ENCODE measurements at places on chromosomes 6 and 20.

DNA sequence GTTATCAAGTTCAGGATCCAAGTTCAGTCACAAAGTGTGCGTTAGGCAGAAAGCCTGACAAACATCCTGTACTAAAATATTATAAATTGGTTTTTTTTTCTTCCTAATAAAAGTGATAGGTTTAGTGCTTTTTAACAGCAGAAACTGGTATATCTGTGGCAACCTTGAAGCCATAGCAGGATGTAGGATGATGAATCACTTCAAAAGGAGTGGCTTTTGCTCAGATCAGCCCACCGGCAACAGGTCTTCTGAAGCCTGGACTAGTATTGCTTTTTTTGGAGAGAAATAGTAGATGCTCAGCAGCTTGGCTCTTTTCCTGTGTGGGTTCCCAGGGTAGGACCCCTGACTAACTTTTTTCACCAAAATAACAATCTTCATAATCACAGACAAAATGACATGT, 190.8 kb downstream of the EPM2A start:
- DNase-seq: no peak

DNA sequence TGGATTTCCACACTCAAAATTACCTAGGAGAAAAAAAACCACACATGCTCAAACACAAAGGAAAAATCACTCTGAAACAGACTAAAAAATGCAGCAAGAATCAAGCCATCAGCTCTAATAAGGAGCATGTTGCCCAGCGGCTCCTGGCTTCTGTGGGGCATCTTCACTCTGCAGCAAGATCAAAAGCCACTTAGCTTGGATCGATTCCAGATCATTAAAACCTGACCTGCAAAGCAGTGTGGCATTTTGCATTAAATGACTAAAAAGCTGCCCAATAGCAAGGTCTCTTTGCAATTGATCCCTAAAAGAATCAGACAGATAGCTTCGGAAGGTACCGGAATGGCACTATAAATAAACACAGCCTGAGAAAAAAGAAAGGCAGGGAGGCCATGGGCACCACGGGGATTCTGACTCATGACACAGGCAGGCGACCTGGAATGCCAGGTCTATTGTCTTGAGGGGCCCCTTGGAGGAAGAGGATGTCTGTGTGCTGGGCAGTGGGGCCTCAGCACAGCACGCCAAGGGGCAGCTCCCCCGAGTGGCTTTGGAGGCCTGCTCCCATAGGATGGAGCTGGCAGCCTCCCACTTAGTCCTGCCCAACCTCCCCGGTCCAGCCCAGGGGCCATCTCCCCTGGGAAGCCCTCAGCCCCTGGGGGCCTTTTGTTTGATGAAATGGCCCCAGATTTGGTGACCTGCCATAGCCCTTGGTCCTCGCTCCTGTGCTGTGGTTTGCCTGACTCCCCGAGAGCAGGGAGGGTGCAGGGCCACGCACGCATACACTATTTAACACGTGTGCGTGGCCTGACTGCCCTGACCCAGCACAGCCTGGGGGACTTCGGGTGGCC, 7.6 kb downstream of the LEMD2 start:
- peak; percentile 89 for DNase-seq

GRCh38 chr6:130825772-130826441, 1.3 kb upstream of the SMLR1 start:
- no peak for DNase-seq

DNA sequence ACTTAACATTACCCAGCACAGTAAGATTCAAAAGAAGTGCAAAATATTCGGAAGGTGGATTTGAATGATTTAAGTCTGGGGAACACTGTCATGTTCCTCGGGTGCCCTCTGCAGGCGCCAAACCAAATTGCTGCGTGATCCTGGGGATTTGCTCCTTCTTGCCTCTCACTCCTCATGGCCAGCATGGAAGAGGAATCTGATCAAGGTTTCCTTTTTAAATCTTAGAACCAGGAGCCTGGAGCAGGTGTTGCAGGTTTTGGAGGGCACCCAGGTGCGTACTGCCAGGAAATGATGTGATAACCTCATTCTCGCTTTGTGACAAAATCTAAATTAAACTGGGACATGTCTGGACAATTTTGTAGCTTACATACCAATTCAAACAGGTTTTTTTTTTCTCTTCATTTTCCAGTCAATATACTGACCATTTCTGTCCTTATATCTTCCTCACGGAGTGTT, 8.1 kb upstream of the PFDN4 start:
- no peak for DNase-seq

GRCh38 chr6:52877168-52877567, 32.3 kb downstream of the GSTA3 start:
- DNase-seq: no peak

GRCh38 chr6:31844507-31844906, 17.0 kb downstream of the HSPA1B start:
- no peak for DNase-seq

DNA sequence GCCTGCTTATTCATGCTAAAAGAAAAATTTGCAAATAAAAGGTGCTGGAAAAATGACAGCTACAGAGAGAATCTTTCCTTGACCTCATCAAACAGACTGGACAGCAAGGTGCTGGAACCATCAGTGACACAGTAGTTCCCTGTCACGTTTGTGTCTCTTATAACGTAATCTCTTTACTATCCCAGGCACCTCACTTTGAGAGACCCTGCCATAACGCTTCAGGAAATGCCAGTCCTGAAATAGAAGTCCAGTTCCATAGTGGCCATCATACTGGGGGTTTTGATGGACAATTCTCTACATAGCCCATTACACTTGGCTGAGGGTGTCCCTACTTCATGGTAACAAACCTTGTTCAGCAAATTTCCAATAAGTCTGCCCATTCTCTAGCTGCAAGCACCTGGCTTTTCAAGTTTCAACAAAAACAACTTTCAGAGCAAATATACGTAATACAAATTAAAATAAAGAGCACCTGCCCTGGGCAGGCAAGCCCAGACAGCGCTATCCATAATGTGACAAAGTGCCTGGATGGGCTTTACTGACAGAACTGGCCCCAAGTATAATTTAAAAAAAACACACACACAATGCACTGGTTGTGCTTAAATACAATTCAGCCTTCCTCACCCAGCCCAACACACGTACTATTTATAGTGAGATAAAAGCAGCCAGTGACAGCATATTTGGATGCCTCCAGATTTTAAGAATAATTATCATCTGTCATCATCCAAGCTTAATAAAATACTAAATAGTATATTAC, 38.7 kb downstream of the CNKSR3 start:
- DNase-seq: no peak

DNA sequence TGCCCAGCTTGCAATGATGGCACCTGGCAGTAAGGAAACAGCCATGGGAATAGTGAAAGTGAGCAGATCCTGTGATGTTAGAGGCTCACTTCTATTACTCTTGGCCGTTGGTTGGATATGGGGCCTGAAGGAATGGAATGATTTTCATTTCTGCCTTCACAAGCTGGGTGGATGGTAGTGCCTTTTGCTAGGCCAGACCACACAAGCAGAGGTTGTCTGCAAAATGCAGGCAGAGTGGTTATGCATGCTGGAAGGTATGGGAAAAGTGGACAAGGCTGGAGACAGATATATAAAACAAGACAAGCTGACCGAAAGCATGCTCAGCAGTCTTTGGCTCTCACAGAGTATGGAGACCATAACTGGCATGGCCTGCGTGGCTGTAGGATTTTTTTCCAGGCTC, 50.7 kb upstream of the ERVFRD-1 start:
- DNase-seq: no peak

DNA sequence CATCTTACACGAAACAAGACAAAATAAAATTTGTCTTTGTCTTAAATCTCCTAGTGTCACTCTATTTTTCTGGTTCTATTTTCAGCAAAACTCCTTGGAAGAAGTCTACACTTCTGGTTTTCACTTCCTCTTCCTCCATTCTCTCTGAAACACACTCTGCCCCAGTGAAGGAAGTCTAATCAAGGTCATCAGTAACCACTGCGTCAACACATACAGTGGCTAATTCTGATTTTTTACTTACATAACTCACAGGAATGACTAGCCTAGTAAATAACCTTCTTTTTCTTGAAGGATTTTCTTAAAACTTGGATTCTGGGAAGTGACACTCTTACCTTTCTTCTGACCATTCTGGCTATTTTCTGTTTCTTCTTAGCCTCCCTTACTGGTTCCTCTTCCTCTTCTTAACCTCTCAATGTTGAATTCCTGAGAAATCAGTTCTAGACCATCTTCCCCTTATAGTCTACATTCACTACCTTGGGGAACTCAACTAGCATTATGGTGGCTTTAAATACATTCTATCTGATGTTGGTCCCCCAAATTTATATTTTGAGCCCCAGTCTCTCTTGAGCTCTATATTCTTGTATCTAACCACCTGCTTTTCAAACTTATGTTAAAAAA, 37.5 kb downstream of the AIG1 start:
- DNase-seq: no peak

Data from 8988T (cell line).